ENCODE measurements at places on chromosomes 2 and 18.

DNA sequence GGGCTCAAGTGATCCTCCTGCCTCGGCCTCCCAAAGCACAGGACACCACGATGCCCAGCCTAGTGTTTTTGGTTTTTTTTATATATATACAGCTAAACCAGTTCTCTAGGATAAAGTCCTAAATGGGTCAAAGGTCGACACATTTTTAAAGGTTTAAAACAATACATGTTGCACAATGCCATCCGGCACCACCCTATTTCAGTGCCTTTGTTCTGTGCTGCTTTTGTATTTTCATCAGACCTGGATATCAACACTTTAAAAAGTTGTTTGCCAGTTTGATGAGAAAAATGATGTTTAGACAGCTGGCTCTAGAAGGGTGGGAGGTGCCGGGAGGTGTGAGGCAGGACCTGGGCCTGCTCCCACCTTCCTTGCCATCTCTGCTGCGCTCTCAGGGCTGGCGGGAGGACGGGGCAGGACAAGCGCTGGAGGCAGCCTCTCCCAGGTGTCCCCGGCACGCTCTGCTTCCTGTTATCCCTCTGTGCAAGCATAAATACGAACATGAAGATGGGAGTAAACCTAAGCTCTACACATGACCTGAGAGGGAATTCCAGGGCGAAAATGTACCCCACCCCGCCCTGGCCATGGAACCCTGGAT, 103.7 kb downstream of the HS6ST1 start:
- DNase-seq: no peak

DNA sequence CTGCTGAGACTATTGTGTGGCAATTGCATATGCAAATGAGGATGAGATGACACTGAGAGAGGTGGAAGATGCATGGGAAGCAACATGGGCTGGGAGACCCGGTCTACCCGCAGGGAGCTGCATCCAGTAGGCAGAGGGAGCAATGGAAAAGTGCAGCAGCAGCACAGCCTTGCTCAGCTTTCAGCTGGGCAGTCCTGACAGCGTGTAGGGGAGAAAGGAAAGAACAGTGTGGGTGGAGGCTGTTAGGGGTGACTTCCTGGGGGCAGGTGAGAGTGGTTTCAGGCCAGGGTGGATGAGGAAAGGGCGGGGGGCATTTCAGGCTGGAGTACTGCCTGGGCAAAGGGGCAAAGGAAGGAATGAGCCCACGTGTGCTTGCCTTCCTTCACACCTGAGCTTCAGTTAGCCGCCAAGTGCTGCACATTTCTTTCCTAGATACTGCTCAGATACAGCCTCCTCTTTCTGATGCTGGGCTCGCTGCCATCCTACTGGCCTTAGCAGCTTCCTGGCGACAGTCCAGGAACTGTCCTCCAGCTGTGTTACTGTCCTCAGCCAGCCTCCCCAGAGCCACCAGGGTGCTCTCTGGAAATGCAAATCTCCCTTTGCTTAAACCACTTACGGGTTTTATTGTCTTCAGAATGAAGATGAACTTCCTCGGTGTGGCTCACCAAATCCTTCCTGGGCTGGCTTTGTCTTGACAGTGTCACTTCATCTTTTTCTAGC, 276.3 kb downstream of the TSN start:
- no peak for DNase-seq

DNA sequence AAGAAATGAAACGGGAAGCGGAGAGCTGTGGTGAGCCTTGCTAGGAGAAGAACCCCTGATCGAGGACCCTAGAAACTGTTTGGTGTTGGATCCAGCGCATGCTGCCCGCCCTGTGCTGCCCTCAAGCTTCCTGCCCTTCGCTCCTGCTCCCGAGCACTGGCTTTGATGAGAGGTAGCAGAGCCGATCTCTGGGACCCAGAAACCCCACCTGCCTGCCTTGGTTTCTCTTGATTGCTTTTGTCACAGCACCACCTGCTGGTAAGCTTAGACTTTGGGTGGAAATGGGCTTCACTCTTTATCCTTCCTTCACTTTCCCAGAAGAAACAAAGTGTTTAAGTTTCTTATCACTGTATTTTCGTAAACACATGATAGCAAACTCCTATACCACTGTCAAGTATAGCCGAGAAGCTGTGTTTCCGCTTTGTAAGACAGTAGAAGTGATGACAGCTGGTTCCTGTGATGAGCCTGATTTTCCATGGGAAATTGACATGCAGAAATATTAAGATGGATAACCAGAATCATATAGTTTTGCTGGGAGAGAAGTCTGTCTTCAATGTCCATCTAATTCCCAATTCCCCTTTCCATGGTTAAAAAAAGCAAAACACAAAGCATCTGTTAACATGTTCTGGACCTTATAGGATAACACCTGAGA, 267.4 kb downstream of the PHLPP1 start:
- no peak for DNase-seq

DNA sequence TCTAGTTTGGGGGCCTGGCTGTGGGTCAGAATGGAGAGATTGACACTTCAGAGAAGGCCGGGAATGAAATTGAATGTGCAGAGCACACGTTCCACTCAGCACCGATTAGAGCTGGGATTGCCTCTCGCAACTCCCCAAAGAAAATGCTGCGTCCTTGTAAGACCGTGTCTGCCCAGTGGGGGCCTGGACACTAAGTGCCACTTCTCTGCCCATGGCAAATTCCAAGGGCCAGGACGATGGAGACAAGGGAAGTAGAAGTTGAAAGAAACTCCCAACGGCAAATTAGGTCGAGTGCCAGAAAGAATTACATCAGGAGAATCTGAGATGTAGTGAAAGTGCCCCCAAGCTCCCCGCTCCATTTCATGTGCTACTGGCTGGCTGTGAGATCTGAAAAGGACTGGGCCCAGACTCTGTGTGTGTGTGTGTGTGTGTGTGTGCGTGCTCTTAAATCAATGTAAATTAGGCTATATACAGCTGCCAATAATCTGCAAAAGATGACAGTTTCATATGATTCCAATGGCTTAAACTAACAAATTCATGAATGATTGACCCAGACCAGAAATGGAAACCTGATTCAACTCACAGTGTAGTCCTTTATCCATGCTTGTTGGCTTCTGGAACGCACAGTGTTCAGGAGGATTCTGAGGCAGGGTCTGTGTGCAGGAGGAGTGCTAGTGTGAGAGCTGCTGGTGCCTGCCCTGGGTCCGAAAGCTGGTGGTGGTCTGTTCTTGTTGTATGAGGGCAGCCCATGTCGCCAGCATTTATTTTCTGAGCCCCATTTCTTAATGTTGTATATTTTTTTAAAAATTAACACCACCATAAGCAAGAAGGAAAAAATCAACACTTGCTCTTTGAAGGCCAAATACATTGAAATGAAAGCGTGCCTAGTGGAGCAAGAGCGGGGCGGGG, 234.3 kb downstream of the AGAP1 start:
- DNase-seq: no peak

GRCh38 chr18:8835521-8835953, 130.2 kb downstream of the MTCL1 start:
- DNase-seq: no peak

- DNase-seq: no peak
Measured at GRCh38 chr18:76444446-76445105, 50.5 kb downstream of the ZNF516 start.

GRCh38 chr18:37107748-37108522, 279.0 kb downstream of the KIAA1328 start:
- DNase-seq: no peak

DNA sequence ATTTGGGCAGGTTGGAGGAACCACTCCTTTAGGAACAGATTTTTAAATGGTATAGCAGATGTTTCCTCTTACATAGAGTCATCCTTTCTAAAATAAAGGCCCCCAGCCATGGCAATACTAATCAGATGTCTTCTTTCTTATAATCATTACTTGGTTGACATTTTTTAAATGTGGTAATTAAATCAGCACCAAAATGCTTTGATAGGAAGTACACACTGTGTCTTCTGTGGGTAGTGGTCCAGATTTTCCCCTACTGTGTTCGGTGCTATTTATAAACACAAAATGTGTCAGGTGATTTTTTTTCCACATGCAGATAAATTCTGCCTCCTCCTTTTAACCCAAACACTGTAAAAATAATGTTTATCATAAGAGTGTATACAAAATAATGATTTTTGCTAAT, 200.9 kb upstream of the DTNA start:
- no peak for DNase-seq
